ENCODE measurements at places on chromosomes 2 and 18.

DNA sequence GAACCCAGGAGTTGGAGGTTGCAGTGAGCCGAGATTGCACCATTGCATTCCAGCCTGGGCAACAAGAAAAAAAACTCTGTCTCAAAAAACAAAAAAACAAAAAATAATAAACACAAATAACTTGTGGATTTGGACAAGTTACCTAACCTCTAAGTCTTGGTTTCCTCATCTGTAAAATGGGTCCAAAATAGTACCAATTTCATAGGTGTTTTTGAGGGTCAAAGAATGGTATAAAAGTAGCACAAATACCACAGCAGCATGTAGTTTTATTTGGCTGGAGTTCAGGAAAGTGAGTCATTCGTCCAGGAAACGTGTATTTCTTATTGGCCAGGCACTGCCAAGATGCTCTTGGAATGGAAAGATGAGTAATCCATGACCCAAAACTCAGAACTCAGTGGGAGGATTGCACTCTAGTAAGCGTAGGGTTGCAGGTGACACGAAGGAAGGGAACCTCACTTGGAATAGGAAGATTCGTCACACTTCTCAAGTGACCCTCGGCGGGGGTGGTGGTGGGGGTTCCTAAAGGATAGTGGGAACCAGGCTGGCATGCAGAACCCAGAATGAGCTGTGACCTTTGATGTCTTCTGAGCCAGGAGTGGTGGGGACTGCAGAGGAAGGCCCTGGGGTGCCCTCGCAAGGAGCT, 24.4 kb downstream of the GRHL1 start:
- DNase-seq: no peak

DNA sequence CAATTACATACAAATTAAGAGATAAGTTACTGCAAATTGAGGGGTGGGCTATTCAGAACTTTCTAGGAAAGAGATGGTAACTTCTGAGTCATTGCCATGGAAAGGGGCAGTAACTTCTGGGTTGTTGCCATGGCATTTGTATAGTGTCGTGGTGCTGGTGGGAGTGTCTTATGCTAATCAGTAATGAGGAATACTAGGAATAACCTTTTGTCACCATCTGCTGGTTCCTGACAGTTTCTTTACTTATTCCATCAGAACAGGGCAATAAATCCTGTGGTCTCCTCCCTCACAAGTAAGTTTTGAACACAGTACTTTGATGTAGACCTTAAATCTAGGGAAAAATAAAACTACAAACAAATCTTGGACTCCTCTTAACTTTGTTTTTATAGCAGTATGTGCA, 435.4 kb downstream of the BCL11A start:
- DNase-seq: no peak

- no peak for DNase-seq
Measured at GRCh38 chr2:215614296-215614695, 178.4 kb upstream of the FN1 start.

GRCh38 chr2:95034221-95034620, 8.7 kb downstream of the MAL start:
- DNase-seq: no peak

DNA sequence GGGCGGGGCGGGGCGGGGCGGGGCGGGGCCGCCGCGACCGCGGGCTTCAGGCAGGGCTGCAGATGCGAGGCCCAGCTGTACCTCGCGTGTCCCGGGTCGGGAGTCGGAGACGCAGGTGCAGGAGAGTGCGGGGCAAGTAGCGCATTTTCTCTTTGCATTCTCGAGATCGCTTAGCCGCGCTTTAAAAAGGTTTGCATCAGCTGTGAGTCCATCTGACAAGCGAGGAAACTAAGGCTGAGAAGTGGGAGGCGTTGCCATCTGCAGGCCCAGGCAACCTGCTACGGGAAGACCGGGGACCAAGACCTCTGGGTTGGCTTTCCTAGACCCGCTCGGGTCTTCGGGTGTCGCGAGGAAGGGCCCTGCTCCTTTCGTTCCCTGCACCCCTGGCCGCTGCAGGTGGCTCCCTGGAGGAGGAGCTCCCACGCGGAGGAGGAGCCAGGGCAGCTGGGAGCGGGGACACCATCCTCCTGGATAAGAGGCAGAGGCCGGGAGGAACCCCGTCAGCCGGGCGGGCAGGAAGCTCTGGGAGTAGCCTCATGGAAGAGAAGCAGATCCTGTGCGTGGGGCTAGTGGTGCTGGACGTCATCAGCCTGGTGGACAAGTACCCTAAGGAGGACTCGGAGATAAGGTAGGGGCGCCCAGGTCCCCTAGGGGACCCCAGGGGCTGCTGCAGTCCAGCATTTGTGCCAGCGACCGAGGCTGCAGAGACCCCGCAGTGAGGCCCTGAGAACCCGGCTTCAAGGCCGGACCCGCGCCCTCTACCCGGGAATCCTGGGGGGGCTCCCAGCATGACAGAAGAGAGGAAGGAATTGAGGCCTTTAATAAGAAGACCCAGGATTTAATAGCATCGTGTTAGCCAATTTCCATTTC, at the start of gene KHK:
KHK (plus strand) TSS at position 49 of the 870 bp plus-strand sequence; CDS start at position 537, 488 bp downstream.
- DNase-seq: no peak

GRCh38 chr2:30781451-30781850, 25.8 kb downstream of the CAPN13 start:
- DNase-seq: no peak

- no peak for DNase-seq
Measured at GRCh38 chr2:106649306-106649705, 162.1 kb downstream of the CD8B2 start.

GRCh38 chr2:168964251-168964807, 63.2 kb downstream of the G6PC2 start:
- DNase-seq: no peak

All from activated naive CD4-positive, alpha-beta T cell (primary cell).